ENCODE measurements at places on chromosomes 12 and 14.

- DNase-seq, result peak; percentile 79
Measured at GRCh38 chr14:104784846-104785707, 10.5 kb downstream of the AKT1 start.

DNA sequence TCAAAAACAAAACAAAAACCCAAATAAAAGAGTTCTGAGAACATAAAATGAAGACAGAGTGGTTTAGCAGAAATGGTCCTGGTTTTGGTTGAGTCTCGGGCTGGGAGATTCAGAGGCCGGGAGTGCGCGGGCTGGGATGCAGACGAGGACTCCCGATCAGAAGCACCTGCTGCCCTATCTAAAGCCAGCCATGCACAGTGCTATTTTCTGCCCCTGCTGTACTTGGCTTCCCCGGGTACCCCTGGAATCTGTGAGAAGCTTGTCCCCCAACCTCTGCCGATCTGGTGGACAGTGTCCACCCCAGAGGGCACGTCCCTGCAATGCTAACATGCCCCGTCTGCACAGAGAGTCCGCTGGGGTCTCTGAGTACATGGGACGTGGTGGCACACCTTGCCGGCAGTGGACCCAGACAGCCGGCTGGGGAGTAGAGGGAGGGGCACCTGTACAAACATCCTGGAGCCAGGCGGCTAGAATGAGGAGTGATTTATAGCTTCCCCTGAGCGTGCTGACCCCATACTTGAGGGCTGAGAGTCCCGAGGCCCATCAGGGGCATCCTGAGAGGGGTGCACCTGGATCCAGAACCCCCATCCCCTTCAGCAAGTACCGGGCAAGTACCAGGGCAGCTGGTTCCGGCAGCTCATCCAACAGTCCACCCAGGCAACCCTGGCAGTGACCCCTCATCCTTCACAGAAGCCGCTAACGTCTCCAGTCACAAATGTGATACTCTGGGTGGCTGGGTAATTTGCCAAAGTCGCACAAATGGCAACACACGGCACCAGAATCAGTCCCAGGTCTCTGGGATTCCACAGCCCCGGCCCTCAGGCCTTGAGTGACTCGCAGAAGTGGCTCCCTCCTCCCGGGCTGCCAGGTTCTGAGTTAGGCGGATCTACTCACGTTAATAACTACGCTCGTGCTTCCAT, 37.1 kb downstream of the CHGA start:
- no peak for DNase-seq

- DNase-seq, result no peak
Measured at GRCh38 chr14:70811578-70811977, 2.3 kb upstream of the MAP3K9 start.

- no peak for DNase-seq
Measured at GRCh38 chr12:122452701-122453285, 30.3 kb upstream of the CLIP1 start.

DNA sequence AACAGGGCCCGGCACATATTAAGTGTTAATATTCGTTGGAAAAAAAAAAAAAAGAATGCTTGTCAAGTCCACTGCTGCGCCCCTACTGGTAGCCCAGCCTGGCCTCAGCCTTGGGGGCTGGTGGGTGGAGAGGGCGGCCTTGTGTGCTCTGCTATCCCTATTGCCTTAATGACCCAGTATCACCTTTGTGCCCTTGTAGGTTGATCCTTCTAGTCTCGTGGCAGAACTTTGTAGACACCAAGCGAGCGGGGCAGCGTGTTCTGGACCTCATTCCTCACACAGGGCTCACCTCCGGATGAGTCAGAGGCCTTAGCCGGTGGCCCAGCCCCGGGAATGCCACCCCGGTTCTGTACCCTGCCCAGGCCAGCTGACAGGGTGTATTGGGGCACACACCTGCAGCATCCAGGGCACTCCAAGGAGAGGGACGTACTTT, 1.8 kb upstream of the RCOR1 start:
- peak; percentile 63 for DNase-seq

DNA sequence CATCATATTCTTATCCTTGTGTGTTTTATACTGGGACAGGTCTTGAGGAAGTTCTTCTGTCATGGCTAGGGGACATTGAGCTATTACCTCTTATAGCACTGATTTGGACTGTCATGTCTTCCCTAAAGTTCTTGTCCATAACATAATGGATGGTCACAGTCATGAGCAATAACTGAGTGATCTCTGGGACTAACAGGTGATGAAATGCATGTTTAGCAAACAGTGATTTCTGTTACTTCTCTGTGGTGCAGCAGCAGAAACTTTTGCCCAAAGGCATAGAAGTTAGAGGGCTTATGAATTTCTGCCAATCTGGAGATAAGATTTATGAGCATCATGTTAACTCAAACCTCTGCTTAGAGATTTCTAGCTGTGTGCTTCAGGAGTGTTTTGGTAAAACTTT, 5.9 kb downstream of the ADIPOR2 start:
- no peak for DNase-seq

GRCh38 chr12:26678697-26679660, 154.0 kb downstream of the ITPR2 start:
- DNase-seq, result no peak

DNA sequence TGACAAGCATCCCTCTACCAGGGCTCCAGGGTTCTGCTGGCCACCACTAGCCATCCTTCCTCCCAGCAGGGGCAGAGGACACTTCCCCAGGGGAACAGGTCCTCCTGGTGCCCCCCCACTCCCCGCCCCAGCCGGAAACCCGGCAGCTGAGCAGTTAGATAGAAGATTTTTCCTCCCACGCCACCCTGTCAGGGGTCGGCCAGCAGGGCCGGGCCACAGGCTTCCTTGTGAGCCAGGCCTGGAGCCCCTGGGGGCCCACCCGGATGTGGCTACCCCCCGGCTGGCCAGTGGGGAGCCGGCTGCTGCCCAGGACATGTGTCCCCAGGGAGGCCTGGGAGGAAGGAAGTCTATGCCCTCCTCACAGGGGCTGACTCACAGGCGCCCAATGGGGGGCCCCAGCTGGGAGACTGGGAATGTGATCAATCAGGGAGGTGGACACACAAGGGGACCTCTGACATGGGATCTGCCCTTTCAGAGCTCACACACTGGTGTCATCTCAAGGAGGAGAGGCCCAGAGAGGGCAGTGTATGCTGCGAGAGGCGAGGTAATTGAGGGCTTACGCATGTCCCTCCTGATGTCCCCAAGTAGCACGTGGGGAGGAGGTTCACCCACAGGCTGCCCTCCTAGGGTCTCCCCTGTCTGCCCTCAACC, 4.2 kb downstream of the SH2B3 start:
- peak; percentile 67 for DNase-seq

GRCh38 chr14:83568141-83568540, 1961.8 kb upstream of the FLRT2 start:
- DNase-seq, result no peak

GRCh38 chr14:57420033-57420432, 29.6 kb downstream of the NAA30 start:
- DNase-seq, result no peak

DNA sequence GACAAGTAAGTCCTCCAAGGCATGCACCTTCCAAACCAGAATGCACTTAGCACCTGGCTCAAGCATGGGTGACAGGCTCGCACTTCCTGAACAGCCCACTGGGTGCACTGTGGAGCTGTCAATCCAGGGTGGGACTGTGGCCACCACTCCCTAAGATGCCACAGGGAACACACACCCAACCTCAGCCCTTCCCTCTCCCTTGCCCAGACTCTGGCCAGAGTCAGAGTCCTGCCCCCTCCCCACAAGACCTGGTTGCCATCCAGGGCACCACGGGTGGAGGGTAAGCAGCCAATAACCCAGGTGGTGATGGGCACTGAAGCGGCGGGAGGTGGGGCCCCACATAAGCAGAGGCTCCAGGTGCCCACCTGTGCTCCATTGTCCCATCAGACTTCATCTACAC, 160.6 kb downstream of the MYRFL start:
- DNase-seq, result no peak

DNA sequence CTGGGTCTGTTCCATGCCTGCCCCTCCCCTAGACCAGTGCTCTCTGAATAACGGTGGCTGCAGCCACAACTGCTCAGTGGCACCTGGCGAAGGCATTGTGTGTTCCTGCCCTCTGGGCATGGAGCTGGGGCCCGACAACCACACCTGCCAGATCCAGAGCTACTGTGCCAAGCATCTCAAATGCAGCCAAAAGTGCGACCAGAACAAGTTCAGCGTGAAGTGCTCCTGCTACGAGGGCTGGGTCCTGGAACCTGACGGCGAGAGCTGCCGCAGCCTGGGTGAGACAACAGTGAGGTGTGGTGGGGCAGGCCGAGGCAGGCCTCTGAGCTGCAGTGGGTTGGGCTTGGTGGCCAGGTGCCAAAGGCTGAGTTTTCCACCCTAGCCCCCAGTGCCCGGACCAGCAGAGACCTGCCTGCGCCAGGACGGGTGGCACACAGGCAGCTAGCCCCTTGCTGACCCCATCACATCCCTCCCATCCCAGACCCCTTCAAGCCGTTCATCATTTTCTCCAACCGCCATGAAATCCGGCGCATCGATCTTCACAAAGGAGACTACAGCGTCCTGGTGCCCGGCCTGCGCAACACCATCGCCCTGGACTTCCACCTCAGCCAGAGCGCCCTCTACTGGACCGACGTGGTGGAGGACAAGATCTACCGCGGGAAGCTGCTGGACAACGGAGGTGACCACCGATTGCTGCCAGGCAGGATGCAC, 28.2 kb upstream of the LRP1-AS start:
- peak; percentile 82 for DNase-seq

GRCh38 chr14:26606729-26607312, 9.0 kb upstream of the NOVA1 start:
- no peak for DNase-seq

DNA sequence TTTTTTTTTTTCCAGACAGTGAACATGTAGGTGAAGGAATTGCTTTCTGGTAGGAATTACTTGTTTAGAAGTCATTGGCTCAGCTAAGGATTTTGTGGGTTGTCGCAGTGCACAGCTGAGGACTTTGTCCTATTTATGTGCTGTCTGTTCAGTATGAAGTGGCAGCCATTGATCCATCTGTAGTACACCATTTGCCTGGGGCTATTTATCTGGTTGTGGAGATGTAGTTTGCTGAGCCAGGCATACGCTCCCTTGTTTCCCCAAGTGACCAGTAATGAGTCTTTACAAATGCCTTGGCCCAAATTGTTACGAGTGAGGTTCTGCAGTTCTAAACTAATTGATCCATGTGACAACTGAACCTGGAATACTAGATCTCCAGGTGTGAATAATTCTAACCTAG, 140.1 kb downstream of the NRXN3 start:
- DNase-seq, result peak; percentile 56

DNA sequence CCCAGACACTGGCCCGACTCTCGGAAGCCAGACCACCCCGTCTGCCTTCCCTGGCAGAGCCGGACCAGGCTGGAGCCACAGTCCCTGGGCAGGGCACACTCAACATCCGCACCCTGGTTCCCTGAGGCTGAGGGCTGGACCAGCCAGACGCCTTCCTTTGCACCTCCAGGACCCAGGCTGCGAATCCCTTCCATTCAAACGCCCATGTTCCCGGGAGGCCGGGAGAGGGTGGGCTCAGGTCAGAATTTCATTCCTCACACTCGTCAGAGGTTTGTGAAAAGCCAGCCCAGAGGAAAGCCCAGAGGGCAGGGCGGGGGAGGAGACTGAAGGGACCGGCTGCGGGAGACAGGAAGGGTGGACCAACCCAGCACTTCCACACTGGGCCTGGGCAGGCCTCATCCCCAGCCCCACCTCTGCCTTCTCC, 58.7 kb downstream of the LRRC74A start:
- peak; percentile 61 for DNase-seq

DNA sequence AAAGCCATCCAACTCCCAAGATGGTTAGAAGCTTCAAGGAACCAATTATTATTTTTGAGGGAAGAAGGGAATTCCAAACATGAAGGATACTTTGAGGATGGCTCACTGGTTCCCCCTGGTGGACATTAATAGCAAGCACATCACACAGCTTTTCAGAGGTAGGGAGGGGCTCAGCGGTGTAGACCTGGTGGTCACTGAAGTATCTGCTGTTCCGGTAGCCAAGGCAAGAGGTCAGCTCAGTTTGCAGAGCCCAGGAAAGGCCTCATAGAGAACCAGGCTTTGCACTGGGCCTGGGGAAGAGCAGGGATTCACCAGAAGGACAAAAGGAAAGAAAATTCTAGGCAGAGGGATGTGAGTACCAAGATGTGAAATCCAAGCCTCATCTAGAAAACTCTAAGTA, 118.7 kb downstream of the KSR2 start:
- no peak for DNase-seq

- no peak for DNase-seq
Measured at GRCh38 chr14:36317650-36318049, 2.8 kb downstream of the MBIP start.

DNA sequence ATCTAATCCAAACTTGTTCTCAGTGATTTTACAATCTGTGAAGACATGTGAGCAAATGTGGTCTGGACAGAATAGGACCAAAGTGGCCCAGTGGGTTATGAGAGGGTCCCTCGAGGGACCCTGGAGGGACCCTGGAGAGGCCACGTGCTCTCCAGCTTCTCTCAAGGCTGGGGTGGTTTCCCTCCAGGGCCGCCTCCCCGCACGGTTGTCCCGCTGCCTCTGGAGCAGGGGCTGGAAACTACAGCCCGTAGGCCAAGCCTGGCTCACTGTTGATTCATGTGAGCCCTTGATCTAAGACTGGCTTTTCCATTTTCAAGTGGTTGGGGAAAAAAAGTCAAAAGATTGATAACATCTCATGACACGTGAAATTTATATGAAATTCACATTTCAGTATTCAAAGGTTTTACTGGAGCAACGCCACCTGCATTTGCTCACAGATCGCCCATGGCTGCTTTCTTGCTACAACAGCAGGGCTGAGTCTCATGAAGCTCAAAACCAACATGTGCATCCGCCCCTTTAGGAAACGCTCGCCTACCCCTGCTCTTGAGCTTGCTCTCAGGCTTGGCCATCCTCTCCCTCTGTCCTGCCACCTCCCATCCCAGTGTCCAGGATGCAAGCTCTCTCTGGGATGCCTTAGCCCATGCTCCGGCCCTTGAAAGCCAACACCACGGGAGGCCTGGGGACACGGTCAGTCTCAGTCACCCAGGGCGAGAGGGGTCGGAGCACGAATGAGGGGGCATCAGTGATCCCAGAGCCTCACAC, 12.1 kb upstream of the LRTM2 start:
- no peak for DNase-seq

DNA sequence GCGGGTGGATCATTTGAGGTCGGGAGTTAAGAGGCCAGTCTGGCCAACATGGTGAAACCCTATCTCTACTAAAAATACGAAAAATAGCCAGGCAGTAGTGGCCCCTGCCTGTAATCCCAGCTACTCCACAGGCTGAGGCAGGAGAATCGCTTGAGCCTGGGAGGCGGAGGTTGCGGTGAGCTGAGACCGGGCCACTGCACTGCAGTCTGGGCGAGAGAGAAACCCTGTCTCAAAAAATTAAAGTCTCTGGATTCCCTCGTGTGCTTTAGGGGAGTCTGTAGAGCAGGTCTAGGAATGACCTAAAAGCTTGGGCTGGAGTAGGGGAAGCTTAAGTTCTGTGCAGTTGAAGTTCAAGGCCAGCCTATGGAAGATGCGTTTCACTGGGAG, 697 bp upstream of the TULP3 start:
- no peak for DNase-seq

DNA sequence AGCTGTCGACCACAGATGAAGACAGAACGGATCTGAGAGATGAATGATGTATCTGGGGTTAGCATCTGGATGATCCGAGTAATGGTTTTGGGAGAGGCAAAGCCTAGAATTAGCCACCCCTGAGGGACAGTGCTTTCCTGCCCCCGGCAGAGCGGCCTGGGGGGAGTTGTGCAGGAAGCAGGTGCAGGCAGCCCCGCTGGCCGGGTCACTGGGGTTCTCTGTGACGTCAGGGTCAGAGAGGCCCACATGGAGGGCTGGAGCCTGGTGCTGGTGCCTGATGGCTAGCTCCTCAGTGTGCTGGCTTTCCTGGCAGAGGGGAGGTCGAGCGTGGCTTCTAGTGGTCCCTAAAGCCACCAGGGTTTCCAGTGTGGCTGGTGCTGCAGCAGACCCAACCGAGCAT, 70.3 kb downstream of the ADGRD1 start:
- no peak for DNase-seq
